Activated CD8-positive, alpha-beta memory T cell treated with anti-CD3 and anti-CD28 coated beads, Interleukin-2, amount 10 ng/mL, durations not matched to agents 7 days and 5 days (primary cell): ENCODE measurements at places on chromosomes 6 and 20. TPM values are rescaled to one million over a fixed set of nuclear protein-coding genes. Genes with fewer than 3 reads are reported as not detected.

The SRSF3 gene
- 514 TPM for total RNA-seq

The MYCT1 gene
- not detected for total RNA-seq

The SNHG17 gene
- 92.3 TPM for total RNA-seq

GRCh38 chr6:88456221-88456859 is 290.2 kb upstream of the CNR1 start:
- DNase-seq, result no peak

DNA sequence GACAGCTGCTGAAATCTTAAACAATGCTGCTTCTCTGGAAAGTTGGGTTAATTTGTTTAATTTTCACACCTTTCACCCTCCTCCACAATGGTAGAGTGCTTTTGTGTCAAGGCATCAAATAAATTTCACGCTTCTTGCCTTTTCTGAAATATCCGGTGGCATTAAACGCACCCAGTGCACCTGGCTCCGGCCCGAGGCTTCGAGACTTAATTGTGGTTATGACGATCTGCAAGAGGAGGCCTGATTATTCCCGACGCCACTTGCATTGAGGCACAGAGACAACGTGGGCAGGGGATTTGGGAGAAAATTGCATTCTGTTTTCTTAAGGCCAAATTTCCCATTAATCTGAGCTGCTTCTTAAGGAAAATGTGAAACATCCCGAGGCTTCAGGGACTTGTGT is 152.2 kb downstream of the CDH4 start:
- DNase-seq, result no peak

DNA sequence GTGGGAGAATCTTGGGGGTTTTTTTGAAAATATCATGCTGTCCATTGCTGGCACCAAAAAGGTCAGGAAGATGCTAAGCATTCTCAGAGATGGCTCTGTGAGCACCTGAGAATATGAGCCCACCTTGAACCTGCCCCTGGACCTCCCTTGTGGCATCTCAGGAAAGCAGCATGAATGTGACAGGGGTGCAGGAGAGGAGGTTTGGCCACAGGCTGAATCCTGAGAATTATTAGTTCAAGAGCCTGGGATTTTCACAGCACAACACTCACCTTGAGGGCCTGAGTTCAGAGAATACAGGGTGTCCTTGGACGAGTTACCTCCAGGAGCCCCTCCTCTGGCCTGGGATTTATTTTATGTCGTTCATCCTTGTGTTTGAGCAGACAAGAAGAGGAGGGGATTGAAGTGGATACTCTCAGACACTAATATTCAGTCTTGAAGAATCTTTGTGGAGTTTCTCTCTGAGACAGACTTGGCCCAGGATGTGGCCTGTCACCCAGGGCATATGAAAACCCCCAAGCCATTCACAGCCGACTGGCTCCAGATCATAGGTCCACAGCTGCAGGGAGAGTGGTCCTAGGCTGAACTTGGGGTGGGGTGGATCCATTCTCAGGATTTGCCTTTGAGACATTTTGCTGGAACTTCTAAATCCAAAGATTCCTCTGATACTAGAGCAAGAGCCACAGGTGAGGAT is 390.8 kb downstream of the RNGTT start:
- DNase-seq, result no peak

GRCh38 chr6:996271-996852 is 303.4 kb upstream of the EXOC2 start:
- no peak for DNase-seq

DNA sequence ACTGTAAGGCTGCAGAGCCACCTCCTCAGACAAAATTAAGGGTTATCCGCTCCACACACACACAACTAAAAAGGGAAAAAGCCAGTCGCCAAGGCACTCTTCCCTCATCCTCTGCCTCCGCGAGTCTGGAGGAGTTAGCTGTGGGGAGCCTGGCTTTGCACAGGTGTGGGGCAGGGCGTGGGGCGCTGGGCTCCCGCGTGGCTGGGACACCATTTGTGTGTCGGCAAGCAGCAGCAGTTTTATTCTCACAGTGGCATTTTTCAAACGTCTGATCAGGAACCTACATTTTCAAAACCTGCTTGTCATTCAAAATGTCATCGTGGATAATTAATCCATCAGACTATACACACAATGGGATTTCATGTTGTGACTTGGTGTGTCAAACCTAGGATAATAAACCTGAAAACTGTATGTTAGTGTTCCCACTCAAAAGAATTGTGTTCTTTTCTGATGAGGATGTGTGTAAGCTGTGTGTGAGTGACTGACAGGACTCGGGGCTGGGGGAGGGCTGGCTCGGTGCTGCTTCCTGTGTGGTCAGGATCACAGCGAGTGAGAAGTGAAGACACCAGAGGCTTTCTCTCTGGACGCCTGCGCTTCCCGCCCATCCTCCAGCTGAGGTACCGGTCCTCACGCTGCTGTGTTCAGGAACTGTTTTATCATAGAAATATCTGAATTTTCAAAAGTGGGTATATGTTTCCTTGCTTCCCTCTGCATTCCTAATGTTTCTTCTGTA is 83.1 kb downstream of the IRF4 start:
- peak; percentile 94 for DNase-seq

- no peak for DNase-seq
Measured at GRCh38 chr6:101799531-101799930, 406.0 kb downstream of the GRIK2 start.

GRCh38 chr6:94588301-94588700 is 989.0 kb upstream of the MANEA start:
- no peak for DNase-seq

GRCh38 chr20:31956556-31957526 is 5.0 kb upstream of the PDRG1 start:
- DNase-seq, result no peak

DNA sequence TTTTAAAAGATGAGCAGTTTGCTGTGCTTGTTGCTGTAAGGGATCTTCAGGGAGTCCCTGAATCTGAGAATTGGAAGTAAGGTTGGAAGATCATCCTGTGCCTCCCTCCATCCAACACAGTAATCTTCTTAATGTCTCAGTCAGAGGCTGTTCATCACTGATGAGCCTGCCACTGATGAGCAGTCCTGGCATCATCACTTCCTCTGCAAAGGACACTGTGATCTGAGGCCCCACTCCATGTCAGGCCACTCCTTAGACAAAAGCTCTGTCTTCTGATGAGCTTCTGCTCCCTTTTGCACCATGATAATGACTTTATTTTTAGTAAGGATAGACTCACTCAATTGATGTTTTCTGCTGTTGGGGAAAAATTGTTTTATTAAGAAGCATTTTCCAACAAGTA is 121.0 kb downstream of the UST start:
- no peak for DNase-seq

DNA sequence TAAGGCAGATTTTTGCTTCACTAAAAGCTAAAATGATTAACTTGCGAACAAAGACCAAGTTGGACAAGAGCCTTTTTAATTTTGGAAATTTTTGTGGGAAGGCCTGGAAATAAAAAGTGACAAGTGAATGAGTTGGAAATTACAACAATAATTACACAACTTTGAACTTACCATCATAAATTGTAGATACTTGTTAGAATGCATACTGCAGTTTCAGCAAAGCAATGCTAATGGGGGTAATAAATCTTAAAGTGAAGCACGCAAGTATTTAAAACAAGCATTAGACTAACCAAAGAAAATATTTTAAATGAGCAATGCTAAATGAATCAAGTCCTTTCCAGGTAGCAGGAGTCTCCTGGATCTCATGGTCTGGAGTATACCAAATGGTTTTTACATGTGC is 83.2 kb upstream of the EYA4 start:
- no peak for DNase-seq
